Urinary bladder (tissue), 4 donors: ENCODE measurements at places on chromosomes 3 and 15. TPM values are rescaled to one million over a fixed set of nuclear protein-coding genes. Genes with fewer than 3 reads are reported as not detected.

The ARL6 gene
- total RNA-seq, result 26.8 TPM

DNA sequence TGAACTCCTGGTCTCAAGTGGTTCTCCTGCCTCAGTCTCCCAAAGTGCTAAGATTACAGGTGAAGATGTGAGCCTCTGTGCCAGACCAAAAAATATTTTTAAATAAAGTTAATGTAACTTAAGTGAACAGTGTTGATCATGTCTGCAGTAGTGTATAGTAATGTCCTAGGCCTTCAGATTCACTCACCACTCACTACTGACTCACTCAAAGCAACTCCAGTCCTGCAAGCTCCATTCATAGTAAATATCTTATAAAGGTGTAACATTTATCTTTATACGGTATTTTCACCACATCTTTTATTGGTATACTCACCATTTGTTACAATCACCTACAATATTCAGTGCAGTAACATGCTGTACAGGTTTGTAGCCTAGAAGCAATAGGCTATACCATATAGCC is 264.2 kb downstream of the ULK4 start:
- no peak for DNase-seq

GRCh38 chr3:36680952-36681351 is 83.4 kb downstream of the DCLK3 start:
- no peak for DNase-seq

The MORC1 gene
- total RNA-seq, result 0.90 TPM

The SYNPR gene
- 0.95 TPM for total RNA-seq

DNA sequence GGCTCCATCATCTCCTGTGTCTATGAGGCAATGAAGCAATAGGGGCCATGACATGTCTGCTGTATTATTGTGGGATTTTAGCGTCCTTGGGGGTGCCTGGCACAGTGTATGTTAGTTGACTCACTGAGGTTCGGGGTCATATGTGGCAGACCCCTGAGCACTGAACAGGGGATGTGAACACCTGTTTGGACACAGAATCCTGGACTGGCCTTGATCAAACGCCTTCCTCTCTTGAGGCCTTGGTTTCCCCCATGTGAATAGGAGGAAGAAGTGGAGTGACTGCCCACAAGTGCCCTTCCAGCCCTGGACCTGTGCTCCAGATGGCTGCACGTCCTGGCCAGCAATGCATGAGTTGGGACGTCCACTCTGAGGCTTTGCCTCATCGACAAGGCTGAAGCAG is 84.2 kb downstream of the HMG20A start:
- no peak for DNase-seq

DNA sequence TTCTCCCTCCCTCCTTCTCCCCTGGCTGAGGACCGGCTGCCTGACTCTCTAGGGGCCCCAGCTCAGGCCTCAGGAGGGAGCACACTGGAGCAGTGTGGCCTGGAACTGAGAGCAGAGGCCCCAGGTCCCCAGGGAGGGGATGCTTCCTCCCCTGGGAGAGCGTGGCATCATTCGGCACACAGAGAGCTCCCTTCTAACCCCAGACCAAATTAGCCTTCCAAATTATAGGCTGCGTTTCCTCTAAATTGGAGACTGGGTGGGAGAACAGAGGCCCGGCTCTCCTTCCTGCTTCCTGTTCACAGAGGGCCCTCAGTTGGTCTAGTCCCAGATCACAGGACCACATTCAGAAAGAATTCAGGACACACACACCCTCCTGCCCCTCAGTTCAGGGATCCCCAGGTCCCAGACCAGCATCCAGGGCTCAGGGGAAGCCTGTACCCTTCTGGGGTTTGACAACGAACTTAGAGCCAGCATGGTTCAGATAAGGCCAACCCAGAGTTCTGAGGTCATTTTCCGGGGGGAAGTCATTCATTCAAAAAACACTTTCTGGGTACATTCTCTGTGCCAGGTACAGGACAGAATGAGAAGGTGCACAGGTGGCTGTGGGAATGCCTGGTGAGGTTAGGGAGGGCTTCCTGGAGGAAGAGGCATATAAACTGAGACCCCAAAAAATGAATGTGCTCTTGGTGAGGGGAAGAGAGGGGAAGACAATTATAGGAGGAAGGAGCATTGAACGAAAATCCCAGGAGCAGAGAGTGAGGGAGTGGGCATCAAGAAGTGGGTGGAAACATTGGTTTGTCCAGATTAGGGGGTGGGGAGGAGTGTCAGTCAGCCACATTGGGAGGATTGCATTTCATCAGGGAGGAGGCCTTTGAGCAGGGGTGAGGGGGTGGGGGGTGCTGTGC is 28.4 kb upstream of the RPL29 start:
- no peak for DNase-seq
